ENCODE measurements at places on chromosomes 1 and 21.

DNA sequence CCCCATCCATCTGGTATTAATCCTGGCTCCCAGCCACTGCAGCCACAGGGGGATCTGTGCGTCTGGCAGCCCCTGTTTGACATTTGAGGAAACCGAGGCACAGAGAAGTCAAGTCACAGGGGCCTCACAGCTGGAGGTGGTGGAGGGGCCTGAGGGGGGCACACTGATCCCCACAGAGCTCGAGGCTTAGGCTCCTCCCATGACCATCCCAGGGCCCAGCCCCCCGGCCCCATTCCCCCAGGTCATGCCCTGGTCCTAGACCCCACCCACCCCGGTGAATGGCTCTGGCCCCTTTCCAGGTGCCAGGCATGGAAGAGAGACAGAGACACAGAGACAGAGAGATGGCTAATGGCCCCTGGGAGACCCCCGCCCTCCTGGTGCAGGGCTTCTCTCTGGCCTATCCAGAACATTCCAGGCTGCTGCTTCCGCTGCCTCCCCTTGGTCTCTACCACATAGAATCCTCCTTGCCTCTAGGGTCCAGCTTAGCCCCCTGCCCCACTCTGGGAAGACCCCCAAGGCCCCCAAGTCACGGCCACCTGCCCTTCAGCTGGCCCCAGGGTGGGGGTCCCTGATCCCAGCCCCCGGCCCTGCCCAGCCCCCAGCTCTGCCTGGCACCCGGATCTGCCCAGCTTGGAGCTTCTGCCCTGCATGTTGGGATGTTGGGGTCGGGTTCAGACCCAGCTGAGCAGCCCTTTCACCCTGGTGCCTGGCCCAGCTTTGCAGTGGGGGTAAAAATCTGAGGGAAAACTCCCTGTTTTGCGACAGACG lies 29.2 kb upstream of the LRRC3 start:
- DNase-seq = no peak

GRCh38 chr21:26836528-26836927 lies 8.7 kb downstream of the ADAMTS1 start:
- DNase-seq = no peak

DNA sequence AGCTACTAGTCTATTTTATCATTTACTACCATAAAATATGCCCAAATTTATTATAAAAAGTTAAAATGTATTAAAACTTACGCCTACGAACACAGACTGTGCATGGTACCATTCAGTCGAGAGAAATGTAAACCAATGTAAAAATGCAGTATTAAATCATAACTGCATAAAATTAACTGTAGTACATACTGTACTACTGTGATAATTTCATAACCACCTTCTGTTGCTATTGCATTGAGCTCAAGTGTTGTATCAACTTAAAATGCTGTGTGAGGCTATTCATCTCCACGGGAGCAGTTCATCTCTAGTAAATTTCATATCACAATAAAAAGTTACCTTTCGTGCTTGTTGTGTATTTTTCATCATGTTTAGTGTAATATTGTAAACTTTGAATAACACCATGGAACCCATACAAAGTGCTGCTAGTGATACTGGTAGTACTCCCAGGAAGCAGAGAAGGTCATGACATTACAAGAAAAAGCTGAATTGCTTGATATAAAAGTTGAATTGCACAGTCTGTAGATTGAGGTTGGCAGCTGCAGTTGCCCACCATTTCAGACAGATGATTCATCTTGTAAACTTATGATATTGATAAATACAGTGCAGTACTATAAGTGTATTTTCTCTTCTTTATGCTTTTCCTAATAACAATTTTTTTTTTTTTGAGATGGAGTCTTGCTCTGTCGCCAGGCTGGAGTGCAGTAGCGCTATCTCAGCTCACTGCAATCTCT lies 19.0 kb upstream of the CENPF start:
- DNase-seq = no peak

GRCh38 chr1:10694274-10694632 lies 102.2 kb downstream of the CASZ1 start:
- peak; percentile 72 for DNase-seq

GRCh38 chr1:165927169-165927568 lies 99.8 kb downstream of the UCK2 start:
- DNase-seq = no peak

All from T-cell (primary cell).